Stimulated activated CD4-positive, alpha-beta T cell treated with anti-CD3 and anti-CD28 coated beads, Interleukin-4, amount 100 ng/mL, for 1 hour (primary cell): ENCODE measurements at places on chromosomes 16 and 17.

DNA sequence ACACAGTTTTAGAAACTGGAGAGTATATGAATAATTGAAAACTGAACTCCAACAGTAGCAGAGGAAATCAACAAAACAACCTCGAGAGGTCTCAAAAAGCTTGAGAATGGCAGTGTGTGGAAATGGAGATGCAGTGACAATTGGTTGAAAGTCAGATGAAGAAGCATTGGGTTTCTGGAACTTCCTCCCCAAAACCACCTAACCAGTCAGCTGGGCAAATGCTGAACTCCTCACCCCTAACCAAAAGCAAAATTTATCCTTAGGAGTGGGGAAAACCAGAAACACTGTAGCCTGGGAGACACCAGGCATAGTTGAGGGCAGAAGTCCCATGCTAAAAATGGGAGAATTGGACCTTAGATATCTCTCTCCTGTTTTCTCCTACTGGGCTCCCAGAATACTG is 109.9 kb downstream of the TANC2 start:
- DNase-seq, result no peak

- no peak for DNase-seq
Measured at GRCh38 chr16:80947708-80948625, 58.7 kb downstream of the CMC2 start.

GRCh38 chr17:43175213-43176118 is 4.5 kb downstream of the NBR1 start:
- DNase-seq, result no peak

- DNase-seq, result no peak
Measured at GRCh38 chr17:76414334-76415295, 30.2 kb downstream of the SPHK1 start.

DNA sequence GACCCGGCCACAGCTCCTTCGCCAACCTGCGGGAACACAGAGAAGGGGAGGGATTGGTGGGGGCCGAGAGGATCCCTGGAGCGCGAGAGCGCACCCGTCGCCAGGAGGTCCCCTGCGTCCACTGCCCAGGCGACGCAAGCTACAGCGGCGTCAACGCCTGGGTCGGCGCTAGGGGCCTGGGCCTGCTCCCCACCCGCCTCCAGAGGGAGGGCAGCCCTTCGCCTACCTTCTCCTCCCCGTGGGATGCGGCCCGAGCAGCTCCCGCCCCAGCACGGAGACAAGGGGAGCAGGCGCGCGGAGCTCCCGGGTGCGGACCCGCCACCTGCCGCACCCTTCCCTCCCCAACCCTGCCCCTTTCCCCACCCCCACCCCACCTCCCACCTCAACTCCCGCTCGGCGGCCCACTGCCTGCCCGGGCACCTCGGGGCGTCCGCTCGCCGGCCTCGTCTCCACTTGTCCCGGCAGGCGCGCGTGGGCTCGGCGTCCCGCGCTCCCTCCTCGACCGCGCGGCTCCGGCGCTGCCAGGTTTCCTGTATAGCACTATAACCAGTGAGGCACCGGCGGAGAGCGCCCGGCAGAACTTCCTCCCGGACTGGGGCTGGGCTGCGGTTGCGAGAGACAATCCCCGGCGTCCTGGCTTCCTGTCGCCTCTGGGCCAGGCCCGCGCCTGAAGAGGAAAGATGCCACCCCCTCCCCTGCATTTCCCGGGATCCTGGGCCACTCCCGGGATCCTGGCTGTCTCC is 119.1 kb upstream of the SMURF2 start:
- peak; percentile 47 for DNase-seq
